Hindlimb muscle (tissue), 1 donor: ENCODE measurements at places on chromosomes 7 and 10. TPM values are rescaled to one million over a fixed set of nuclear protein-coding genes. Genes with fewer than 3 reads are reported as not detected.
A peak's percentile ranks its signal among the peaks of the same experiment; 100 is the strongest.

DNA sequence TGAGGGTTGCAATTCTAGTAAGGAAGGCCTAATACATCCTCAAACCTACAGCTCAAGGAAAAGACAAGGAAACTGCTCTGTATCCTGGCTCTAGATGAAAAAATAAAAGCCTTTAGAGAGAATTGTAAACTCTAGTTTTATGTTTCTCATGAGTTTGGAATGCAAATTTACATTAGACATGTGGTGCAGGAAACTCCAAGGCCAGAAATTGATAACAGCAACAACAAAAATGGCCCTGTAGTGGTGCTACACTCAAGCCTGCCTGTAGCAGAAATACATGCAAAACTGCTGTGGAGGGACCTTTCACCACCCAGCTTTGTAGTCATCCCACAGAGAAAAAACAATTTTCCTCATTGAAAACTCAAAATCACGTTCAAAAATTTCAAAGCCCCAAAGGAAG is 546.7 kb upstream of the LRRN3 start:
- no peak for DNase-seq

GRCh38 chr10:69845574-69846292 is 44.0 kb downstream of the COL13A1 start:
- DNase-seq, result no peak

DNA sequence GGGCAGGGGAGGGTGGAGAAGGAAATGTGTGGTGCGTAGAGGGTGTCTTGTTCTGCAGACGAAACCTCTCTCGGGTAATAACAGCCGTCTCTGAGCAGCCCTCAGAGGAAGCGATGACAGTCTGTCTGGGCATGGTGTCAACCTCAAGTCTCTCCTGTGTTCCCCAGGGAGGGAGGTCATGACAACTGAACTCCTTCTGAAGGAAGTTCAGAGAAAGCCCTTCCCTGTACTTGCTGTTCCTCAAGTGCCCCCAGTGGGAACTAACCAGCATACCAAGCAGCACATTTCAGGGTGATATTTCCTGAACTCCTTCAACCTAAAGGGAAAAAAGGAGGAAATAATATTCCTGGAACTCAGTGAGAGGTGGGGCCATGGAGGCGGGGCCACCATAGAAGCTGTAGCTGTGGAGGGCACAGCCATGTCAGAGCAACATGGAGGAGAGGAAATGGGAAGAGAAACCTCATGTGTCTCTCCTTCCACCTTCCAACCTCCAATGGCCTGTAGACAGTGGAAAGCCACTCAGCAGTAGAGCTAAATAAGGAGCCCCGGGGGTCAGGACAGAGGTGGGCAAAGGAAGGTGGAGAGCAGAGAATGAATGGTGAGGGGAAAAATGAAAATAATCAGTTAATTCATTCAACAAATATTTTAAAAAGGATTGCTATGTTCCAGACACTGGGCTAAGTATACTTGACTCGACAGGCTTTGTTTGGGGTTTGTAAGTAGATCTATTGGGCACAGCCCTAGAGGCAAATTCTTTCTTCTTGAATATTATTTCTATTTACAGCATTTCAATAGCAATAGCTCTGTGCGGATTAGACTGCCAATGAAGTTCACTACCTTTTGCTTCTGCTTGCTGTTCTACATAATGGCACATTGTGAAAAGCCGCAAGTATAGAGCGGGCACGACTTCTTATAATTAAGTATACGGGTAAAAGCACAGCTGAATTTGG is 61.0 kb upstream of the AOAH start:
- DNase-seq, result peak; percentile 14

DNA sequence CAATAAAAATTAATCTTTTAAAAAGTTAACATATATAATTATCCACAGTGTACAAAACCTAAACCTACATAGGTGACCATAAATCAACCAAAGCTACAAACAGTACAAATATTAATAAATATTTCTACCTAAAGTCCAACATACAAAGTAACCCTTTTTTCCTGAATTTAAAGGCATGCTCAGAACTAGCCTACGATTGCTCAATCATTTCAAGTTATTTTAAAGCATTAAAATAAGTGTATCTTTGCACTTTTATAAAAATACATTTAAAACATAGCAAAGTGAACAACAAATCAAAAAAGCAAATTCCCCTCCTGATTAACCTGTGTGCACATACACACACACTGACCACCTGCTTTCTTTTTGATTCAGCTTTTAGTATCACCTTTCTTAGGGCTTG is 202.2 kb downstream of the PARD3 start:
- no peak for DNase-seq

DNA sequence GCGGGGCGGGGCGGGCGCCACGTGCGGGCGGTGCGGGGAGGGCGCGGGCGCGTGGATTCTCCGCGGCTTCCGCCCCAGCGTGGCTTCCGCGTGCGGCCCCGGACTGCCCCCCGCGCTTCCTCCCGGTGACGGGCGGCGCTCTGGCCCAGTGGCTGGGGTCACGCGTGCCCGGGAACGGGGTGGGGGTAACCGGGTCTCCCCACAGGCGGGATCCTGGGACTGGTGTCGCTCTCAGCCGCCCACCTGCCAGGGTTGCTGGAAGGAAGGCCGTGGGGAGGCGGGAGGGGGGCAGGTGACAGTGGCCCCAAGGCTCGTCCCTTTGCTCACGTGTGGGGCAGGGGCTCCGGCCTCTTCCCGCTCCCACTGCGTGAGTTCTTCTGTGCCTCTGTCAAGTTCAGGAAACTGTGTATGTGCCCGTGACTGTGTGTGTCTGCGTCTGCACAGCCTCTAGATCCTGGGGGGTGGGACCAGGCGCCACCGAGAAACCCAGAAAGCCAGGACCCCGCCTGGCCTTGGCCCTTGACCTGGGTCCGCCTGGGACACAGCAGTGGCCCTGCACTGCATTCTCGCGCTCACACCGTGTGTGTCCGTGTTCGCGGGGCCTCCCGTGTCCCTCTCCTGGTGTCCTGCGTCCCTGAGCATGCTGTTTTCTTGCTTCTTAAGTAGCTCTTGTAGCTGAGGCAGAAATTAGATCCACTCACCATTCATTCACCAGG is 919 bp downstream of the MAFK start:
- no peak for DNase-seq

ODAD2 gene
- 0.84 TPM for polyA plus RNA-seq

GRCh38 chr7:55533050-55533728 is 39.1 kb downstream of the VOPP1 start:
- no peak for DNase-seq

DNA sequence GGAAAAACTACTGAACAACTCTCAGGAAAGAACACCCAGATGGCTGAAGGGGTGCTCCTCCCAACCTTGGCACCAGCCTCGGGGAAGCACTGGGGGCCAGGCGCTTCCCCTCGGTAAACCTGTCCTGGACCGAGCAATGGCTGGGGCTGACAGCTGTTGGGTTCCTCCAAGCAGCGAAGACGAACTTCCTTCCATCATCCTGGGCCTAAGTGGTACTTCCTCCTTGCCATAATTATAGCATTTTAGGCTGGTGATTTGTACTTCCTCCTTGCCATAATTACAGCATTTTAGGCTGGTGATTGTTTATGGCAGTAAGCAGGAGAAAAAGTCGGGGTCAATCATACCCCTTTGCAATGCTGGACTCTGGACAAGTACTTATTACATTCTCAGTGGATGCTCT is 69.3 kb downstream of the MYOF start:
- DNase-seq, result no peak

HOXA3 gene
- polyA plus RNA-seq, result 11.2 TPM

GRCh38 chr7:112101201-112101846 is 104.9 kb downstream of the DOCK4 start:
- DNase-seq, result no peak

DNA sequence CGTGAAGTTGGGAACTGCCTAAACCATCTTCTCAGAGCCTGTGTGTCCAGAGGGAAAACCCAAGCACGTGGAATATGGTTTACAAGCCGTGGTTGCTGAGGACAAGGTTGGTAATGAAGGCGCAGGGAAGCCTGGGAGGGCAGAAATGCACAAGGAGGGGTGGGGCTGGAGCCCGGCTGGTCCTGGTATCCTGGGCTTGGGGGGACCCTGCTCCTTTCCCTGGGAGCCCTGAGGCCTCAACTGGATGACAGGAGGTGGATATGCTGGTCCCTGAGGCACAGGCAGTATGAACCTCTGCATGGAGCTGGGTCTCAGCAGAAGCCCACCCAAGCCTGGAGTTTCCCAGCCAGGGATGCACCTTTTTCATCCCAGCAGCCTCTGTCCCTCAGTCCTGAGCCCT is 80.3 kb upstream of the RET start:
- DNase-seq, result no peak

MNX1 gene
- 0.09 TPM for polyA plus RNA-seq

DDC gene
- not detected for polyA plus RNA-seq

DNA sequence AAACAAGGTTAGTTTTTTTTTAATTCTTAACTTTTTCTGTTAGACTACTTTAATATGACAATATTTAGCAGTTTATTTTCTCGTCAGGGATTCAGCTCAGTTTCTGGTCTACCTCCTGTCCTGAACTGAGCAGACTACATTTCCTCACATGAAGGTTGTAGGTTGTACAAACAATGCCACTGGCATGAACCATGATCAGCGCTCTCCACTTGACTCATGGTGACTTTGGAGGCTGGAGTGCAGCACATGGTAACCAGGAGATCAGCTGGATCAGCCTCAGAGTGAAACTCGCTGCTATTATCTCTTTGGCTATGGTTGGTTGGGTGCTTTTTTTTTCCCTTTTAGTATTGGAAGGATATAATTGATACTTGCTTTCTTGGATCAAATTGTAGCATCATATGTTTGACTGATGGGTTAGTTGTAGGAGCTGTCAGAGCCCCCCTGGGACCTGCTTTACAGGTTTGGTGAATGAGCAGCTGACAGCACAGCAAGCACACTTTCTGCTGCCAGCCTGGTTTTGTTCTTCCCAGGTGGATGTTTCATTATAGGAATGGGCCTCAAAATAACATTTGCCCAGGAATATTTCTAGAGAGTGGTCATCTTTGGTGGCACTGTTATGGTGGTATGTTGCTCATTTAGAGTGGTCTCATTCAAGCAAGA is 556.4 kb downstream of the AUTS2 start:
- DNase-seq, result no peak

- no peak for DNase-seq
Observed at GRCh38 chr10:102285133-102285532, 39.8 kb downstream of the GBF1 start.

NUDT13 gene
- polyA plus RNA-seq, result 4.4 TPM

HOXA6 gene
- 5.6 TPM for polyA plus RNA-seq

ANKRD61 gene
- 1.7 TPM for polyA plus RNA-seq

GRCh38 chr10:5960070-5960972 is 17.0 kb downstream of the IL15RA start:
- no peak for DNase-seq

DNA sequence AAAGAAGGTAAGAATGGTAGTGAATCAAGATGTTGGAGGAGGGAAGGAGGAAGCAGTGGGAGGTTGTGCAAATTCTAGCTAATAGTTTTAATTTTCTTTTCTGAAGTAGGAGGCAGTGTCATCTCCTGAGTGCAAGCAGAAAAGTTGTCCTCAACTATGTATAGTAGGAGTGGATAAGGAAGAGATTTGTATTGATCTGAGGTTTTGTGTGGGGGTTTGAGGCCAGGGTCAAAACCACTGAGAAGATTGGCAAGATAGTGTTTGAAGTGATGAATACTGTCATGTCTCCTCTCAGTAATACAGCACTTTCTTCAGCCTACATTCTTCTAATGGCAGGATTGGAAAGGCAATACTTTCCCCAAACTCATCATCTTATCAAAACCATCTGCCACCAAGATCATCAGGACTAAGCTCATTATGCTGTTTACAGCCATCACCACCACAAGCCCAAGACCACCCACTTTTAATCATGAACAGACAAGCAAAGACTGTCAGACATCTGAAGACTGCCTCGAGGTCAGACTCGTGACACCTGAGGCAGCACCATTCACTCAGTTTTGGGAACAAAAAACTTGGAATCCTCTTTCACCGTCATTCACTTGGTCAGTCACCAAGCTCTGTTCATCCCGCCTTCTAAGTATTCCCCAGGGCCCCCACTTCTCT is 1.5 kb upstream of the MIOS start:
- DNase-seq, result no peak

- no peak for DNase-seq
Observed at GRCh38 chr7:33964417-33965182, 59.3 kb downstream of the BMPER start.

CYP2E1 gene
- 1.6 TPM for polyA plus RNA-seq

DNA sequence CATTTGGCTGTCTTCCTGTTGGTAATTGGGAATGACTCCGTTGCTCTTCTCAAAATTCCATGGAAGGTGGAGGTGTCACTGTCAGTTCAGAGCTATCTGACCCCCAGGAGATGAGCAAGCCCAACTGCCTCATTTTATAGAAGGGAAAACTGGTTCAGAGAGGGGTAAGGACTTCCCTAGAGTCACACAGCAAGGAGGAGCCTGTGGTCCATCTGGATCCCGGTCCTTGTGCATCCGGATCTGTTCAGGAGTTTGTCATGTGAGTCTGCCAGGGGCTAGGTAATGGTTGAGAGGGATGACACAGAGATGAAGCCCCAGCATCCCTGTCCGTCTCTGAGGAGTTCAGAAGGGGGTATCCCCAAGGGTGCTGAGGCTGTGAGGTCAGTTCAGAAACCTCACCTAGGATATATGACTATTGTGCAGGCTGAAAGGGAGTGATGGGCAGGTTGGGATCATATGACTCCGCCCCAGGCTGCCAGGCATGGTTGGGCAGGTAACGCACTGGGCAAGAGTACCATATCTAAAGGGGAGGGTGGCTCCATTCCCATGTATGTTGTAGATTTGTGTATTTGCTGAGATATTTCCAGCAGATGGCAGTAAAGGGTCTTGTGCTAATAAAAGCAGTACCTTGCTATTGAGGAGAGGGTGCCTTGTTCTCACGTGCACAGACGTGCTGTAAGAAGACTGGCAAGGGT is 16.0 kb upstream of the SLC29A3 start:
- peak; percentile 48 for DNase-seq

DNA sequence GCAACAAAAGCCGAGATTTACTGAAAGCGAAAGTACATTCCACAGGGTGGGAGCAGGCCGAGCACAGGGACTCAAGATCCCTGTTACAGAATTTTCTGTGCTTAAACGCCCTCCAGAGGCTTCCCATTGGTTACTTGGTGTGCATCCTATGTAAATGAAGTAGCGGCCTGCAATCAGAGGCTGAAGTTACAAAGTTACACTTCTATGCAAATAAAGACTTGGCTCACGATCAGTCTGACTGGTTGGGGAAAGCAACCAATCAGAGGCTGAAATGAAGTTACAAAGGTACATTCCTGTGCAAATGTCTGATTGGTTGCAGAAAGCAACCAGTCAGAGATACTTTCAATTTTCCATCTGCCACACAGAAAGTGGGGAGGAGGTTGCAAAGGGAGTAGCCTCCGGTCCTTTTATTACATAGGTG is 4.1 kb downstream of the ACBD7 start:
- DNase-seq, result peak; percentile 79

SOSTDC1 gene
- polyA plus RNA-seq, result 6.1 TPM

DNA sequence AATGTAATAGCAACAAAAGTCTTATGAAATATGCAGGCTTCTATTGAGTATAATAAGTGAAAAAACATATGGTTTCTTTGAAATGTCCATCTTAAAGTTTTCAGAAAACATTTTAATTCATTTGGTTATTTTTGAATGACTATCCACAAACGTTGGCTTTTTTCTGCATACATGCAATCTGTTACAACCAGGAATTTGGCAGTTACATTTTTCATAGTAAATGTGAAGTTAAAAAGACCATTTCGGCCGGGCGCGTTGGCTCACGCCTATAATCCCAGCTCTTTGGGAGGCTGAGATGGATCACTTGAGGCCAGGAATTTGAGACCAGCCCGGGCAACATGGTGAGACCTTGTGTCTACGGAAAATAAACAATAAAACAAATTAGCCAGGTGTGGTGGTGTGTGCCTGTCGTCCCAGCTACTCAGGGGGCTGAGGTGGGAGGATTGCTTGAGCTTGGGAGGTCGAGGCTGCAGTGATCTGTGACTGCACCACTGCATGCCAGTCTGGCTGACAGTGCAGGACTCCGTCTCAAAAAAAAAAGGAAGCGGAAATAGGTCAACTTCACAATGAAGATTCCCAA is 73.9 kb upstream of the NMT2 start:
- DNase-seq, result no peak

LLCFC1 gene
- 0.26 TPM for polyA plus RNA-seq
